RWPE1 (cell line): ENCODE measurements at places on chromosomes 4 and X.
A peak's percentile ranks its signal among the peaks of the same experiment; 100 is the strongest.

DNA sequence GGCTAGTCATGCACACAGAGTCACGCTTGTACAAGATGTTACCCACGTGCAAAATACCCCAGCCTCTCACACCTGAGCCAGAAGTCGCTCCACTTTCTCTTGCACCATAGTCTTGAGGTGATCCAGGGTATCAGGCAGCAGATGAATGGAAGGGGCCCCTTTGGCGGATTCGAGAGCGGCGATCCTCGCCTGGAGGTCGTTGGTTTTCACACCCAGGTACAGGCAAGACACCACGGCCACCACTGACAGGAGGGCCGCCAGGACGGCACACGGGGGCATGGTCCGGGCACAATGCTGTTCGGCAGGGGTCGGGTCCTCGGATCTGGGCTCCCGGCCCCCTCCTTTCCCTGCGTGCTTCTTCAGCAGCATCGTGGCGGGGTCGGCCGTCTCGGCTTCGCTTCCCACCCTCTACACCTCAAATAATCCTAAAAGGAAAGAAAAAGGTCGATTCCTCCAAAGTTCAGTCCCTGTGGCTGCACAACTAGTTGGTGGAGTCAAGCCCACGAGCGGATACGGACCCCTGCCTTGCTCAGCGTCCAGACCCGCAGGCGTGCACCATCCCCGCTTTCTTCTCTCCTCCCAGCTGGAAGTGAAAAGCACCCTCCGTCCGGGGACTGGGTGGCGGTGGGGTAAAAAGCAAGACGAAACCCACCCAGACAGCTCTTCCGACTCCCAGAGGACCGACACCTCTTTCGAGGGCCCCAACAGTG lies 652 bp downstream of the COL25A1 start:
- DNase-seq, result no peak

GRCh38 chrX:40539214-40540142 lies 41.3 kb upstream of the ATP6AP2 start:
- DNase-seq, result no peak

DNA sequence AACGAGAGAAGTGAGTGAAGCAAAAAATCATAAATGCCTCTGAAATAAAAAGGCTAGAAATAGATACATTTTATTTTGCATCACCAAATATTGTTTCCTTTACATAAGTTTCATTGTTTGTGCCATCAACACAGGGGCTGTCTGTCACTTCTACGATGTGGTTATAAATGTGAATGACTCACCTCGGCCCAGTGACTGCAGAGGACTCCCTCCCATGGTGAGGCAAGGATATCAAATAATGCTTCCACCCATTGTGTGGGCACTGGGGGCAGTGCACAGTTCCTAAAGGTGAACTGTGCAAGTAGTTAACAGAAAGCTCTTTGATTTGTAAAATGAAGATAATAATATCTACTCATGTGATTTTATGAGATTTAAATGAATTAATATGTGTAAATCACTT lies 230.3 kb upstream of the NEIL3 start:
- no peak for DNase-seq

DNA sequence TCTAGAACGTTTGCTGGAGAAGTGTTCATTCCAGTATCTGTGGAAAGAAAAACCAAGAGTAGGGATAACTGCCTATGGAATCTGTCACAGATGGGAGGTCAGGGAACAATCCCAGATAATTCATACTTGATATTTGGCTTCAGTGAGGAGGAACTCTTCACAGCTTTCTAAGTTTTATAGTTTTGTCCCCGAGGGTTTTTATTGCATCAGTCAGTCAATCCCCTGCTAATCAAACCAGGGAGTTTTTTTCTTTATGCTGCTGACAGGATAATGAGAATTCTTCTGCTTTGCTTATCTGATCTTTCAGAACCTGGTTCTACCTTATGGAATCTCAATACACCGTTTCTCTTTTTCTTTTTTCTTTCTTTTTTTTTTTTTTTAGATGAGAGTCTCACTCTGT lies 633 bp upstream of the TRIML2 start:
- no peak for DNase-seq

DNA sequence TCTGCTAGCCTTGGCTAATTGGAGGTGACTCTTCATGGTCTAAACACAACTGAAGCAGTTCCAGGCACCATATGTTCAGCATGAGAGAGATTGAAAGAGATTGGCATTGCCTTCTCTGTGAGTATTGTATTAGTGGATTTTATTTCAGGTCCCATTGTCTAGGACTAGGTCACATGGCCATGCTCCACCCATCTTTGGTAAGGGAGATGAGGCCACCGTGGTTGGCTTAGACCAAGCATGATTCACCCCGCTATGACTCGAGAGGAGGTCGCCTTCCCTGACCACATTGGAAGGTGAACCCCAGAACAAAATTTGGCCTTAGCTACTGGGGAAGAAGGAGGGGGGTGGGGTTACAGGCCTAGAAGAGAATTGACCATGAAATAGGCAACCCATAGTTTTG lies 109.9 kb upstream of the BCOR start:
- no peak for DNase-seq

GRCh38 chrX:107561468-107562215 lies 66.7 kb upstream of the PRPS1 start:
- no peak for DNase-seq

DNA sequence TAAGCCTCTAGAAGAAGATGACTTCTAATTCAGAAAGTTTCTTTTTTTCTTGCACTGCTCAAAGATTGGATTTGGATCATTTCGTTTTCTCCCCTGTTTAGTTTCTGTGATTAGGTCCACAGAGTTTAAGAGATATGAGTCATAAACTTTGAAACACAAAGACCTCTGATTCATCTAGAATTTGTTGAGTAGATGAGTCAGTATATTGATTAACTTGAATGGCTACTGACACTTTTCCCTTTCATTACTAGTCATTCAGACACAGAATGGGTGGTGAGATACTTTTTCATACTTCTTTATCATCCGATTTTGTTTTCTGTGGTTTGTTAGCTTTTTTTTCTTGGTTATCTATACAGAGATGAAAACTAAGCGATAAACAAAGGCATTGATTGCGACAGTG lies 34.1 kb upstream of the AFF2 start:
- DNase-seq, result peak; percentile 5

GRCh38 chrX:132017431-132018185 lies 5.5 kb upstream of the STK26 start:
- DNase-seq, result no peak

GRCh38 chrX:30504309-30504708 lies 73.3 kb downstream of the TASL start:
- DNase-seq, result no peak

DNA sequence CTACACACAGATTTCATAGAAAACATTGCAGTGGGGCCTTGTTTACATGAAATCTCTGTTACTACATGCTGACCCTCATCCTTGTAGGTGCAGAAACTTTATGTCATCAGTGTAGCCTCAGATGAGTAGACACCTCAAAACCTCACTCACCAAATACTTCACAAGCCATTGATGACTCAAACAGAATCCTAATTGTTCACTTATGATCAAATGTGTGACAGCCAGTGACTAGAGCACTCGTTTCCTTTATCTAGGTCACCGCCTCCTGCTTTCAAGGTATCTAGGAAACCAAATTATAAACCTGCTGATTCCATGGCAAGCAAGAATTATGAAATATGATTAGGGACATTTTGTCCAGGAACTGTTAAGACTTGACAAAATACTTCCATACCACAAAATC lies 255.8 kb upstream of the GPRIN3 start:
- no peak for DNase-seq

DNA sequence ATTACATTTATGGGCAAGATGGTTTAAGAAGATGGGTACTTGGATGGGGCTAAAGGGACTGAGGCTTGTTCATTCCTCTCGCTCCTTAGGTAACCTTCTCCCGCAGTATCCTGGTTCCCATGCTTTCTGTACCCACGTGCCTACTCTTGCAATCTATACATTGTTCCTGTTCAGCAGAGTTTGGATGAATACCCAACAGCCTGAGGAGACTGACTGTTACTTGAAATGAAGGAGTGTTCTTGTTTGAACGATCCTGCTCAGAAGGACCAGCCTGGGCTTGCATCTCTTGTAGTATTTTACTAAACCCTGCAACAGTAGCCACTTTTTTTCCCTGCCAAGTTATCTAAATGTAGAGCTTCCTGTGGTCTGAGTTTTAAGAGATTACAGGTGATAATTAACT lies 33.7 kb upstream of the ADH6 start:
- DNase-seq, result no peak

DNA sequence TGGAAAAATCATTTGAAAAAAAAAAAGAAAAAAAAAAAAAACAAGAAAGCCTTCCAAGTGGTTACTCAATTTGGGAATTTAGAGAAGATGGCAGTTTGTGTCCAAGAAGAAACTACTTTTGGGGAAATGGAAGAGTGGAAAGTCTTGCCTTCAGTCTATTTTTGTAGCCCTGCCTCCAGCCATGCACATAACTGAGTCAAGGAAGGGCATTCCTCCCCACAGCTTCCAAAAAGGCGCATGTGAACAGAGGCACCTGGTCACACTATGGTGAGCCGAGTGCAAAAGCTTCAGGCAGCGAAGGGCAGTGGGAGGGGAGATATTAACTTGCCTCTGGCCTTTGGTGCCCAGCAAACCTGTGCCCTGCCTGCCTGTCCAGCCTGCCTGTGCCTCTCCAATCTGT lies 163.7 kb downstream of the SMIM20 start:
- no peak for DNase-seq

DNA sequence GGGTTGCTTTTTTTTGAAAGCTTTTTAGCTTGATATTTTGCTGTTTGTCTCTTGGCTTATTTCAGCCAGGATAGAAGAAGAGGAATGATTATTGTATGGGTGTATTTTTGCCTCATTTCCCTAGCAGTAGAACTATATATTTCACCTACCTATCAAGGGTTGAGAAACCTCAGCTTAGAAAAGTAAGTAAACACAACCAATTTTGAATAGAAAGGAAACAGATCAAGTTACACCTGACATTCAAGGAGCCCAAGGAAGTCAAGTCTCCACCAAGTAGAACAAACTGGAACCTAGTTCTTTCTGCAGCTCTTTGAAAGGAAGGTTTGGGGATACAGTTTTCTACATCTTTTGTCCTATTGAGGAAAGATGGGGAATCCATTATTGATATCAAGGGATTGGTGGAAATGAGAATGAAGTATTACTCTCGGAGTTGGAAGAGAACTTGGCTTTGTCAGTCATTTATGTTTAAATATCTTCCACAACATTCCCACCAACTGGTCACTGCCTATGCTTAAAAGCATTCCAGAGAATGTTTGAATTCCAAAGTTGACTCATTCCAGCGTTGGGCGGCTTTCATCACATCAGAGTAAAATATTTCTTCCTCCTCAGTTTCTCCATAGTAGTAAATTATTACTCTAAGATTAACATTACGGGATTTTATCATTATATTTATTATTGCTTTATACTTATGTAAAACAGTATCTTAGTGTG lies 207.8 kb upstream of the CNKSR2 start:
- no peak for DNase-seq

- no peak for DNase-seq
Measured at GRCh38 chrX:104098919-104099318, 13.4 kb upstream of the ZCCHC18 start.

DNA sequence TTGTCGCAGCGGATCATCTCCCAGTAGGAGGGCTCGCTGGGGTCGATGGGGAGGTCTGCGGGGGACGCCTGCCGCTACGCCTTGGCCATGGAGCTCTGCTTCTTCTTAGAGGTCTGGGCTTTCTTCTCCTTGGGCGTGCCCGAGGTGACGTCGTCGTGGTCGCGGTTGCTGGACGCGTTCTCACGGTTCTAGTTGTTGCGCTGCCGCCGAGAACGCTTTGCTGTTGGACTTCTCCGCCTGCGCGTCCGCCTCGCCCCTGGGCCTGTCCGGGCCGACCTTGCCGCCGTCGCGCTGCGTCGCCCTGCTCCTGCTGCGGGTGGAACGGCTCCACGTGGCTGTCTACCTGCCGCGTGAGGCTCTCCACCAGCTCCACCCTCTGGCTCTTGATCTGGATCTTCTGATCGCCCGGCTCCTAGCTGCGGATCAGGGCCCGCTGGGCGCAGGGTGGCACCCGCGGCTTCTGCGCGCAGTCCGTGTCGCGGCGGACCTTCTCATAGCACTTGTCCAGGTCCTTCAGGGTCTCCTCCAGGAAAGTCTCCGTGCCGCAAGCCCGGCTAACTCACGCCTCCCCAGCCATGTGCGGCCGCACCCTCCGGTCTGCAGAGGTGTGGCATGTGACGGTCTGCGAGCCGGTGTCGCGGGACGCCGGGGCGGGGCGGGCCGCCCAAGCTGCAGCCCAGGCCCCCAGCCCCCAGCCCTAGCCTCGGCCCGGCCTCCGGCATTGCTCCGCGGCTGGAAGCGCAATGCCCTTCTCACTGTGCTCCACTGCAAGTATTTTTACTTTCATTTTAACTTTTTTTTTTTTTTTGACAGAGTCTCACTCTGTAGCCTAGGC lies 40.5 kb upstream of the OGT start:
- DNase-seq, result peak; percentile 7

DNA sequence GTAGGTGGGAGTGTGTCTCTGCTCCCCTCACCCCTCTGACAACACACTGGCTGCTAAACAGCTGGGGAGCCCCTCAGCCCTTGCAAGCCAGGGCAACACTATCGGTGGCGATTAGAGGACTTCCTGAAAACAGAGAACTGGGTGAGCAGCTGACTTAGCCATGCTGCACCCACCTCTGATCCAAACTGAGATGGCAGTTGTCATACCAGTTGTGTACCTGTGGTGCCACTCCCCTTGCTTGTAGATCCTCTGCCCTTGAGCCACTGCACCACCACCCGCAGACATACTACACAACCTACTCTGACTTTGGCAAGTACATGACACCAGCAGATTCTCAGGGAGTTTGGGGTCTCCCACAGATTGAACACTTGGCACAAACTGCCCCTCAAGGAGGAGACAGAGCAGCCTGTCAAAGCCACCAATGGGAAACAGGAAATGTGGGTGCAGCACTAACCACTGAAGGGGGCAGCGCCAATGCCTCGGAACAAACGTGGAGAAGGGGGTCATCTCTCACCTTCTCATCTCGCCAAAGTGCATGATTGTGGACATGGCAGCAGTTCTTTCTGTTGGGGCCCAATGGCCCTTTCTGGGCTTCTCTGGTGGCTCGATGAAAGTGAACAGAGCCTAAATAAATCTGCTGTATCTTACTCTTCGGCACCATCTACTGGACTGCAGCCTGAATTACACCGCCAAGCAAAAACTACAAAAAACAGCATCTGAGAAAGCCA lies 119.8 kb downstream of the NEK1 start:
- DNase-seq, result peak; percentile 15

DNA sequence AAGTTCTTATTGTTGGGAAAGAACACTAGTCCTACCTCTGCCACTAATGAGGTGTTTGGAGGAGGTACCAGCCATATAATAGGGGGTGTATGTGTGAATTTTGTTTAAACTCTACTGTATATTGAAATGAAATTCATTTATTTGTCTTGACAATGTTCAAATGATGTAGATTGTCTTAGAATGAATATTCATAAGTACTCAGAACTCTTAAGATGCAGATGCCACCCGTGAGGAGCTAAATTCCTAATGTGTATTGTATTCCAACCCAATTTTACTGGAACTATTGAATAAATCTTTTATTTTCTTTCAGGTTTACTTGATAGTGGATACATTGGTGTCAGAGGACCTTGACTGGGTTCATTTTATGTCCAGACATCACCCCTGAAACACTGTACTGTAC lies 63.9 kb upstream of the RAB33B start:
- no peak for DNase-seq
